Breast epithelium (tissue), 4 donors: ENCODE measurements at places on chromosomes 3 and 15.

DNA sequence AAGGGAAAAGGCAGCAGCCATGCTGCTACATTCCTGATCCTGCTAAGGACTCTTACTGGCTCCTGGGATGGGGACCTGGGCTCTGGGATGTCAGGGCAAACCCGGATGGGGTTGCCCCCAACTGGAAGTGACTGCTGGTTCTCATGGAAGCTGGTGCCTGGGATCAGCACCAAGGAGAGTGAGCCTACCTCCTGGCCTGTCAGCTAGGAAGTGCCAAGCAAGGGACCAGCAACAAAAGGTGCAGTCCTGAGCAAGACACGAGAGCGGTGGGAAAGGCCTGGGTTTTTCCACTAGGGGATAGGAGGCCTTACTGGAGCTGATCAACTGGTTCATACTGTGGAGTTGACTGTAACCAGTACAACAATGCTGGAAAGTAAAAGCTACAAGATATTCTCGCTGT, 47.9 kb upstream of the SYNM start:
- no peak for DNase-seq

DNA sequence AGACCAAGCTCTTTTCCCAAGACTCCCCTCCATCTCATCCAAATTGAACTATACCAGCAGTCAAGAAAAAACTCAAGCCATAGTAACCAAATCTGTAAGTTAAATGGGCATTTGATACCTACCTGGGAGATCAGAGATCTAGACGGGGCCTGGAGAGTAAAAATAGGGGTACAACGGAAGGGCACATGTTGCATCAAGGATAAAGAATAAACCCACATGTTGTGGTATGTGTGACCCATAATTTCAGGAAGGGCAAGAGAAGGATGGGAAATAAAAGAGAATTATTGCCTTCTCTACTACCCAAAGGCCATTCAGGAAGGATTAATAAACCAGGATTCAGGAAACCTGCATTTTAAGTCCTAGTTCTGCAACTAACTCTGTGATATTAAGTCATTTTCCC, 1.5 kb downstream of the TEX55 start:
- no peak for DNase-seq

- no peak for DNase-seq
Measured at GRCh38 chr3:131630097-131630496, 127.3 kb upstream of the MRPL3 start.

DNA sequence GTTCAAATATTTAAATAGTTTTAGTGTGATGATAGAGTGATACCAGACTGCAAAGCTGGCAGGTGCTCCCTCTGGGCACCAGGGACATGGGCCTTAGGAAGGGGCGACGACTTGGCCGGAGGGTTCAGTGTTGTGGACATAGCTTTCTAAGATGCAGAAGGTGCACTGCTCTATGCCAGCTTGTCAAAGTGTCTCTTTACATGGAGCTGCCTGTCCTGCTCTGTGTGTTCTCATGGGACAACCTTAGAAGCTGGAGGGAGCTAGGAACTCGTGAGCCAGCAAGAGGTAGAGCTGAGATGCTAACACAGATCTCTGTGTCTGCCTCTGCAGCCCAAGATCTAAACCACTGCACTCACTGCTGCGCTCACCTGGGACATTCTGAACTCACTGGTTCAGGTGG, 77.8 kb downstream of the SENP2 start:
- DNase-seq: no peak

GRCh38 chr3:155354658-155355057, 61.2 kb upstream of the STRIT1 start:
- DNase-seq: no peak

DNA sequence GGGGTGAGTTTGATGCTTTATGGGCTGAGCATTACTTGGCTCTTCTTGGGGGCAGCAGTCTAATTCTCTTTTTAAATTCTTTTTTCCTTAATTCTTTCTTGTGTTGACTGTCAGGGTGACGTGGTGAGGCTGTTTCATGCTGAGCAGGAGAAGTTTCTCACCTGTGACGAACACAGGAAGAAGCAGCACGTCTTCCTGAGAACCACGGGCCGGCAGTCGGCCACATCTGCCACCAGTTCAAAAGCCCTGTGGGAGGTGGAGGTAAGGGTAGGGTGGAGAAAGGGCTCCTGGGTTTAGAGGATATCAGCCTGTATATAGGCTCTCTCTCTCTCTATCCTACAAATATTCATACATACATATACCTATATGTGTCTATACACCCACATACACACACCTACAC, 152.3 kb downstream of the ITPR1 start:
- no peak for DNase-seq

DNA sequence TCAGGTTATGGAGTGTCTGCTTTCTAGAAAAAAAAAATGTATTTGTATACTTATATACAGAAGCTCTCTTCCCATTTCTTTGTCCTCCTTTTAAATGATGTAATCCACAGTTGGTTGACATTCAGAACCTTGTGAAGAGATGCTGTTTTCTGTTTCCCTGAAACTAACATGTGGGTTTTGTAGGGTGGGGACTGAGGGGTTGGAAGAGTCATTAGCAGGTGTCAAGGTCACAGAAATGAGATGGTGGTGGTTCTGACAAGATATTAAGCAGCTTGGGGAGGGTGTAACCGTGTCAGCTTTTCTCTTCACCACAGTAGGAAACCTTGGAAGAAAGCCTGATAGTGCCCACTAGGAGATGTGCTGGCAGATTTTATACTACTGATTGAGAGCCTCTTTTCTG, 2.4 kb downstream of the RASA2 start:
- no peak for DNase-seq

GRCh38 chr15:65841121-65841930, 28.0 kb upstream of the RAB11A start:
- no peak for DNase-seq

- no peak for DNase-seq
Measured at GRCh38 chr3:30538791-30539190, 67.6 kb upstream of the TGFBR2 start.

GRCh38 chr3:142782616-142783015, 58.8 kb downstream of the TRPC1 start:
- no peak for DNase-seq

- DNase-seq: no peak
Measured at GRCh38 chr15:100050877-100051786, 290.6 kb downstream of the ADAMTS17 start.

GRCh38 chr3:16550305-16550675, 36.8 kb upstream of the RFTN1 start:
- no peak for DNase-seq

DNA sequence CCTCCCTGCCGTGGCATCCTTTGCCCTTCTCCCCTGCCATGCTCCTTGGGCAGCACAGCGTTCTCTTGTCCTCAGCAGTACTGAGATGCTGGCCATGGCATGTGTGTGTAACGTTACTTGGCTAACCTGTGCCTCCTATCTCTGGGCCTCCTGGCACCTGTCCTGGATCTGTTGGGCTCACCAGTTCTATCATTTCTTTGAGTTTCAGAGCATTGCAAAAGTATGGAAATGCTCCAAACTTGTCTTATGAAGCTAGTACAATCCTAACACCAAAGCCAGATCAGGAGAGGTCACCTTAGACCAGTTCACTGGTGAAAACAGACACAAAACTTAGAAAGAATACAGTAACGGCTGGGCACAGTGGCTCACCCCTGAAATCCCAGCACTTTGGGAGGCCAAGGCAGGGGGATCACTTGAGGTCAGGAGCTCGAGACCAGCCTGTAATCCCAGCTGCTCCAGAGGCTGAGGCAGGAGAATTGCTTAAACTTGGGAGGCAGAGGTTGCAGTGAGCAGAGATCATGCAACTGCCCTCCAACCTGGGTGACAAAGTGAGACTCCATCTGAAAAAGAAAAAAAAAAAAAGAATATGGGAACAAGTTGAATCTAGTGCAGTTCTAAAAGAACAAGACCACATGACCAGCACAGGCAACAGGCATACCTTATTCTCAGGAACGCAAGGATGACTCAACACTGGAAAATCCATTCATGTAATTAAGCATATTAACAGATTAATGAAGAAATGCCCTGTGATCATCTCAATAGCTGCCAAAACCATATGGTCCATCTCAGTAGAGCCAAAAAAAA, 62.4 kb upstream of the TRPM1 start:
- no peak for DNase-seq

DNA sequence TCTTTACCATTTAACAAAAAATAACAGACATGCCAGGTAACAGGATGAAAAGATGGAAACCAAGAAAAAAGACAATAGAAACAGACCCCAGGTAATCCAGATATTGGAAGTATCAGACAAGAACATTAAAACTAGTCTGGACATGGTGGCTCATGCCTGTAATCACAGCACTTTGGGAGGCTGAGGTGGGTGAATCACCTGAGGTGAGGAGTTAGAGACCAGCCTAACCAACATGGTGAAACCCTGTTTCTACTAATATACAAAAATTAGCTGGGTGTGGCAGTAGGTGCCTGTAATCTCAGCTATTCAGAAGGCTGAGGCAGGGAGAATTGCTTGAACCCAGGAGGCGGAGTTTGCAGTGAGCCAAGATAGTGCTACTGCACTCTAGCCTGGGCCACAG, 40.6 kb downstream of the ACAD9 start:
- DNase-seq: no peak

- peak; percentile 15 for DNase-seq
Measured at GRCh38 chr15:99447497-99448371, 118.0 kb upstream of the MEF2A start.

DNA sequence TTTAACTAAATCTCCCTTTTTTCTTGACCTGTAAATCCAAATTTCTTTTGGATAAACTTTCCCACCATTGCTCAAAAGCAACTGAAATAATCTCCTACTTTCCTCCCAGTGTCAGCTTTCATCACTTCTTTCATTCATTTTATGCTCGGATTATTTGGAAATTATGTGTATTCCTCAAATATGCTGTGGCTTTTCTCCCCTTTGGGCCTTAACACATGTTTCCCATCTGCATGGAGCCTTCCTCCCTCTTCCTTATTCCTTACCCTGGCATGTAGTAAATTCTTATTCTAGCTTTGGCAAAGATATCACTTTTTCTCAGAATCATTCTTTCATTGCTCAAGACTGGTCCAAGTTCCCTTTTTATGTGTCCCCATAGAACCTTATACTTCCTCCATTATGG, 41.8 kb upstream of the TUSC7 start:
- DNase-seq: no peak

DNA sequence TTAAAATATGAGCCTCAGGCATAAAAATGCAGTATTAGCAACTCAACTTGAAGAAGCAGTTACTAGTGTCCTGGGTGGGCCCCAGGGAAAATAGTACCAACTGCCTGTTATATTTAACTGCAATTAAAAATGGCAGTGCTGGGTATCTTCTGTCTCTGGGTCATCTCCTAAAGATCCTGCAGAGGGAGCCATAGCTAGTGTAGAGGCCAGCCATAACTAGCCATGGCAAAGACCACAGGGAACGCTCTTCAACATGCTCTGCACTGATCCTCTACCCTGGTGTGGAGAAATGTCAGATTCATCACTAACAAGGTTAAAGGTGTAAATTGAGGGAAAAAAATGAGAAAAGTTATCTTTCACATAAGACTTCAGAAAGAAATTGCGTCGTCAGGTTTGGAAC, 181.3 kb downstream of the SNRPN start:
- no peak for DNase-seq

DNA sequence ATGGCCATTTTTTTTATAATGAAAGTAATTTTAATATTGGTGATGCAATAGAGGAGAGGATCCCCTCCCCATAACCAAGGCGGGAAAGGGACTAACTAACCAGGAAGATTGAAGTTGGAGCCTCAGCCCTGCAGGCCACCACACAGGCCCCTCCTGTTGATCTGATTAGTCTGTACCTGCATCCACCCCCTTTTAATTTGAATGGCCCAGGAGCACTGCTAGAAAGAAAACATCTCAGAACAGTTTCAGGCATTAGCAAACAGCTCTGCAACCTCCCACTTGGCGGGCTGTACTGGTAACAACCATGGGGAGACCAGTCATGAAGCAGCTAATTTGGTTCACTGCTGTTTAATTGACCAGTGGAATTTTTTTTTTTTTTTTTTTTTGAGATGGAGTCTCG, 10.3 kb downstream of the CAV3 start:
- no peak for DNase-seq

DNA sequence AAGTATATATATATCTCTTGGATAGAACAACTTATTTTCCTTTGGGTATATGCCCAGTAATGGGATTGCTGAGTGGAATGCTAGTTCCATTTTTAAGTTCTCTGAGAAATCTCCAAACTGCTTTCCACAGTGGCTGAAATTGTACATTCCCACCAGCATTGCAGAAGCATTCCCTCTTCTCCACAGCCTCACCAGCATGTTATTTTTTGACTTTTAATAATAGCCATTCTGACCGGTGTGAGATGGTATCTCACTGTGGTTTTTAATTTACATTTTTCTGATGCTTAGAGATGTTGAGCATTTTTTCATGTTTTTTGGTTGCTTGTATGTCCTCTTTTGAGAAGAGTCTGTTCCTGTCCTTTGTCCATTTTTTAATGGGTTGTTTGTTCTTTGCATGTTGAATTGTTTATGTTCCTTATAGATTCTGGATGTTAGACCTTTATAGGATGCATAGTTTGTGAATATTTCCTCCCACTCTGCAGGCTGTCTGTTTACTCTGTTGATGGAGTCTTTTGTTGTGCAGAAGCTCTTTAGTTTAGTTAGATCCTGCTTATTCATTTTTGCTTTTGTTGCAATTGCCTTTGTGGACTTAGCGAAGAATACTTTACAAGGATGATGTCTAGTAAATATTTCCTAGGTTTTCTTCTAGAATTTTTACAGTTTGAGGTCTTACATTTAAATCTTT, 82.7 kb upstream of the NR2F2 start:
- no peak for DNase-seq

DNA sequence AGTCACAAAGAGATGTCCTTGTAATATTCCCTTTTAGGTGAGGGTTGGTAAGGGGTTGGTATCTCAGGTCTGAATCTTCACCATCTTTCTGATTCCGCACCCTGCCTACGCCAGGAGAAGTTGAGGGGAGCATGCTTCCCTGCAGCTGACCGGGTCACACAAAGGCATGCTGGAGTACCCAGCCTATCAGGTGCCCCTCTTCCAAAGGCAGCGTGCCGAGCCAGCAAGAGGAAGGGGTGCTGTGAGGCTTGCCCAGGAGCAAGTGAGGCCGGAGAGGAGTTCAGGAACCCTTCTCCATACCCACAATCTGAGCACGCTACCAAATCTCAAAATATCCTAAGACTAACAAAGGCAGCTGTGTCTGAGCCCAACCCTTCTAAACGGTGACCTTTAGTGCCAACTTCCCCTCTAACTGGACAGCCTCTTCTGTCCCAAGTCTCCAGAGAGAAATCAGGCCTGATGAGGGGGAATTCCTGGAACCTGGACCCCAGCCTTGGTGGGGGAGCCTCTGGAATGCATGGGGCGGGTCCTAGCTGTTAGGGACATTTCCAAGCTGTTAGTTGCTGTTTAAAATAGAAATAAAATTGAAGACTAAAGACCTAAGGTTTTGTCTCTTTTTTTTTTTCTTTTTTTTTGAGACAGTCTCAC, 19.8 kb downstream of the TYRO3 start:
- no peak for DNase-seq

- no peak for DNase-seq
Measured at GRCh38 chr3:66538390-66538789, 37.6 kb upstream of the LRIG1 start.

- DNase-seq: no peak
Measured at GRCh38 chr3:141485641-141486495, 959 bp upstream of the RASA2 start.

DNA sequence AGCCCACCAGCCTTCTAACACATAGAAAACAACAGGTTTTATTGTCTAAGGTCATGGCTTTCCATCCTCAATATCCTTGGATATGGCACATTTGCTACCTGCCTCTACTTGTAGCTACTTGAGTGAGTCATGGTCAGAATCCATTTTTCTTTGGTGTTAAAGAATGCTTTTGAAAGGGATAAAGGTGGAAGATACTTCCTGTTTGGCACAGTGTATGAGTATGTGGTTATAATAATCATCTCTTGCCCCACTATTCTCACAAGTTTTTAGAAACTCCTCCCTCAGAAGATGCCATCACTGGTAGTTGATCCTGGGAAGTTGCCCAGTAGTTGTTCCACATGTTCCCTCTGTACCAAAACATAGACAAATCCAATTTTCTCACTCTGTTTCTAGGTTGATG, 508.6 kb upstream of the IL12A start:
- DNase-seq: no peak
